Fibroblast of the aortic adventitia (primary cell): ENCODE measurements at places on chromosomes 12 and 14. TPM values are rescaled to one million over a fixed set of nuclear protein-coding genes. Genes with fewer than 3 reads are reported as not detected.

CCDC196 gene
- total RNA-seq = not detected in 2 replicates

KRT83 gene
- not detected in 2 replicates for total RNA-seq

DPY19L2 gene
- total RNA-seq = 2.3 and 7.1 TPM in 2 replicates

PCBP2 gene
- 165 and 233 TPM in 2 replicates for total RNA-seq

GLIPR1L2 gene
- 0.72 and 1.1 TPM in 2 replicates for total RNA-seq

TMEM233 gene
- total RNA-seq = 1.1 TPM in 1 of 2 replicates, not detected in the other
